Upper lobe of left lung (tissue), 6 donors: ENCODE measurements at places on chromosomes 3 and 15. TPM values are rescaled to one million over a fixed set of nuclear protein-coding genes. Genes with fewer than 3 reads are reported as not detected.

Gene FAN1
- total RNA-seq = 11.3 TPM

Gene FAM3D
- total RNA-seq = 7.7 TPM

Gene TM4SF1
- 279 TPM for total RNA-seq

Gene IMPG2
- total RNA-seq = 1.0 TPM

DNA sequence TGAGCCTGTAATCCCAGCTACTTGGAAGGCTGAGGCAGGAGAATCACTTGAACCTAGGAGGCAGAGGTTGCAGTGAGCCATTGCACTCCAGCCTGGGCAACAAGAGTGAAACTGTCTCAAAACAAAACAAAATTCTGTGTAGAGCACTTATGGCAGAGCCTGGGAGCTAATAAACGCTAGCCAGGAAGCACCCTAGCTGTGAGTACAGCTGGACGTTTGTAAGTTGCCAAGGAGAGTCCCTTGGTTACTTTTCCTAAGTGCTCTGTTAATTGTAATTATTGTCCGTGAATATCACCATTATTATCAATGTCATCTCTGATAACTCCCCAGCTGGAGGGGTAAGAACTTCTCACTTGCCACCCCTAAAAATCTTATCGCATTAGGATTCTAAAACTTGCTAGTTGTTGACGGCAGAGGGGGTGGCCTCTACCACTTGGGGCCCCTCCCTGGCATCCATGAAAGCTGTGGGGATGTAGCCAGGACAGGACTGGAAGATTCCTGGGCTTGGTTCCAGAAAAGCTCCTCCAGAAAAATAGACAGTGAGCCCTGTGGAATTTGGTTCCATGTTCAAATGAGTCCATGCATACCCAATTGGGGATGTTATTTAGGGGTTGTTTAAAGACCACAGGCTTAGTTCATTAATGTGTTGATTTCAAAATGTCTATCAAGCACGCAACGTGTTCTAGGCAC lies 9.9 kb upstream of the KLHL25 start:
- DNase-seq = no peak

DNA sequence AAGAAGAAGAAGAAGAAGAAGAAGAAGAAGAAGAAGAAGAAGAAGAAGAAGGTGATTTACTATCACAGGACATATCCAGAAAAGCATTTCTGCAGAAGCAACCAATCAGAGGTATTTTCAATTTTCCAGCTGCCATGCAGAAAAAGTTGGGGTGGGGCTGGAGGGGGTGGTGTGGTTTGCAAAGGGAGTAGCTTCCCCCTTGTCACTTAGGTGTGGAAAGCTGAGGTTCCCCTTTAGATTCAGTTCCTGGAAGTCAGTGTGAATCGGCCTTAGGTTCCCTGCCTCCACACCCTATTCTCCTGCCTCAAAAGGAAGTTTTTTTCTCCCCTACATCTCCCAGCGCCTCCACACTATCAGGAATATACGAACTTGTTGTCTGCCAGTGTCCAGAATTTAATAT lies 276.7 kb upstream of the ARRDC4 start:
- no peak for DNase-seq

DNA sequence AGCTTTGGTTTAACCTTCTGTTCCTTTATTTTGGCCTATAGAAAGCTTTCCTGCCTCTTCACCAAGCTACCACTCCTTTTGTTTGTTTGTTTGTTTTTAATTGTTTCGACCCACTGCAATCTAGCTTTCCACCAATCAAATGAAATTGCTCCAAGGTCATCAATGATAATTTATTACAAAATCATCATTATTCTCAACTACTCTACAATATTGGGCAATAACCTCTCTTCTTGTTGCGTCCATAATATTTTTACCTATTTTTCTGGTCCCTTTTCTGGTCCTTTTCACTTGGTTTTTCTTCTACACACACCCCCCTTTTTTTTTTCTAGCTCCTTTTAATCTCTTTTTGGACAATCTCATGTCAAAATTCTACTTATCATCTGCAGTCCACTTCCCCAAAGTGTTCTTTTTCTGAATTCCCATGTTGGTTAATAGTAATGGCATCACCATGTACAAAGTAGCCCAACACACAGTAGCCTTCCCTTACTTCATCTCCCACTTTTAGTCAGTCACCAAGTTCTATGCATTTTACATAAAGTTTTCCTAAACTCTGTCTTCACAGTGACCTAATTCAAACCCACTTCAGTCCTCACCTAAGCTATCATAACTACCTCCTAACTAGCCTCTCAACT lies 11.0 kb upstream of the ANKRD28 start:
- DNase-seq = no peak
